ENCODE measurements at places on chromosomes 16 and 17. TPM values are rescaled to one million over a fixed set of nuclear protein-coding genes. Genes with fewer than 3 reads are reported as not detected.

SMPD3 gene
- total RNA-seq: 6.7 TPM

KRTAP3-2 gene
- total RNA-seq: 2.3 TPM

AGRP gene
- not detected for total RNA-seq

WSB1 gene
- total RNA-seq: 222 TPM

TMEM98 gene
- total RNA-seq: 71.0 TPM

JPH3 gene
- 0.69 TPM for total RNA-seq

GDPD1 gene
- total RNA-seq: 2.7 TPM

GRCh38 chr16:55820615-55821014, 12.3 kb downstream of the CES1 start:
- no peak for DNase-seq

DNA sequence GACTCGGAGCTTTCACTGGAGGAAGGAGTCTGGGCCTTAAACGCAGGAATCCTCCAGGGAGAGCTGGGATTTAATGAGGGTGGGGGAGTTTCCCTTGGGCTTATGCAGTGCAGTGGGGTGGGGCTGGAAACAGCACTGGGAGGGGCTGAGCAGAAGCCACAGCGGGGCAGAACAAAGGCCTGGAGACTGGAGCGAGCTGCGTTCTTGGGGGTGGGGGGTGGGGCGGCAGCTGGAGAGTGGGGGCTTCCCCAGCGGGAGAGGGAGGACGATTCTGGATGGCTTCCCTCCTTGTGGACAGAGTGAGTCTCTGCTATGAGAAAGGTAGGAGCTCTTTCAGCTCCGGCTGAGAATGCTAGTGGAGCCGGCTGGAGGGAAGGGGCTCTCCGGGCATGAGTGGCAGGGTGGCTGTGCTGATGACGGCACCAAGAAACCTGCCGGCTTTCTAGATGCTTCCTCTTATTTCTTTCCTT, 406.0 kb downstream of the SEC14L1 start:
- DNase-seq: no peak

DNA sequence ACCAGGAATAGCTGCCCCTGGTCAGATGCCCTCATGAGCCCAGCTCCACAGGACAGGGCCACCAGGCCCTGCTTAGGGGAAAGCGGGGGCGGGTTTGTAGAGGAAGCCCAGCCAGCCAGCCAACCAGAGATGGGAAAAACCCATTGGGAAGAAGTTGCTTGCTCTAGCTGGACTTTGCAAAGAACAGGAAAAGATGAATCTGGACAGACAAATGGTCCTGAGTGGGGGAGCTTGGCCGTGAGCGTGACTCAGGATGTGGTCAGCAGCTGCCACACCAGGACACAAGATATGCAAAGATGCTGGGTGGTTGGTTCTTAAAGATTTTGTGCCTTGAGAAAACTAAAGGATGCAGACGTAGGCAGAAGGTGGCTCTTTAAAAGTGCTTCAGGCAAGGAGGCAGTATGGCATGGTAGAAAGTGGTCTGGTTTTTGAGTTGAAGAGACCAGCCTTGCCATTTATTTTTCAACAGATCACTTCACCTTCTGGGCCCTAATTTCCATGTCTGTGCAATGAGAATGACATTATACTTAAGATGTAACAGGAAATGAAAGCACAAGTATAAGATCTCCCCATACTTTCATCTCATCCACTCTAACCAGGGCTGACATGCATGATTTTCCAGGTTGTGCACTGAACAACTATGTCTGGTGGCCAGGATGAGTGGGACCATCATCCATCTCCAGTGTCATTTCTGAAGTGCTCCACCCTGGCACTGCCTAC, 27.8 kb upstream of the HEATR6 start:
- DNase-seq: no peak

- DNase-seq: peak; percentile 83
These were observed 607 bp downstream of the THUMPD1 start for GRCh38 chr16:20740901-20741521.

GRCh38 chr16:27818246-27818645, 245.3 kb downstream of the GSG1L start:
- no peak for DNase-seq

DNA sequence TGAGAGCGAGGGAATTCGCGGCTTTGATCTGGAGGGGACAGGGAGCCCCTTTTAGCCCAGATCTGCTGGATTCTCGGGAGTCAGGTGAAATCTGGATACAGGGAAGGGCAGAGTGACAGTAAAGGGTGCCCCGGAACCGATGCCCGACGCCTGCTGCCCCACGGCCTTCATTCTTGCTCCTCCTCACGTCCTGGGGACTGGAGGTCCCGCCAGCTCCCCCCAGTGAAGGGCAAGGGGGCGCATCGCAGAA, 596 bp downstream of the OR1F1 start:
- DNase-seq: no peak

DNA sequence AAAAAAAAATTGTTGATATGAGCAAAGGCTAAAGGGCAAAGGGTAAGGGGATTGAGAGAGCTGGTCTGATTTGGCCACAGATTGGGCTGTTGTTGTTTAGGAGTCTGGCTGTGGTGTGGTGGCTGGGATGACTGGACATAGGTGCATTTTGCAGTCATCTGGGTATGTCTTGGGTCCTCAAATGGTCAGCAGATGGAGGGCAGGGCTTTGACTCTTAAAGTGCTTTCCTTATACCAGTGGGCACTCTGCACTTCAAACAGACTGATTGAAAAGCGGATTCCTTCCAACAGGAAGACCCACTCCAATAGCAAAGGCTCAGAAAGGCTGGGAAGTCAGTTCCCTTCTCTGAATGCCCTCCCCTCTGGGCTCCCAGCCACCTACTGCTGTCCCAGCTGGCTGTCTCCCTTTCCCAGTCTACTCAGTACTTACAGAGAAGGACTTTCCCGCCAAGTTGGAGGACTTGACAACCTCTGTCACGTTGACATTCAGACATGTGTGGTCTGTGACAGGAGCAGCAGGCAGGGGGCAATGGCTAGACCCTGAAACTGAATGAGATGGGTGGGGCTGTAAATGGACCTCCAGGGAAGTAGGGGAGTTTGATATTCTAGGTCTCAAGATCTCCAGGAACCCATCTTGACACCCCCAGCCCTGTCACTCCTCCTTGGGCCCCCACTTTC, 19.6 kb upstream of the MFSD6L start:
- no peak for DNase-seq

- DNase-seq: no peak
These were observed 47.8 kb downstream of the ERN1 start for GRCh38 chr17:64081802-64082799.

DNA sequence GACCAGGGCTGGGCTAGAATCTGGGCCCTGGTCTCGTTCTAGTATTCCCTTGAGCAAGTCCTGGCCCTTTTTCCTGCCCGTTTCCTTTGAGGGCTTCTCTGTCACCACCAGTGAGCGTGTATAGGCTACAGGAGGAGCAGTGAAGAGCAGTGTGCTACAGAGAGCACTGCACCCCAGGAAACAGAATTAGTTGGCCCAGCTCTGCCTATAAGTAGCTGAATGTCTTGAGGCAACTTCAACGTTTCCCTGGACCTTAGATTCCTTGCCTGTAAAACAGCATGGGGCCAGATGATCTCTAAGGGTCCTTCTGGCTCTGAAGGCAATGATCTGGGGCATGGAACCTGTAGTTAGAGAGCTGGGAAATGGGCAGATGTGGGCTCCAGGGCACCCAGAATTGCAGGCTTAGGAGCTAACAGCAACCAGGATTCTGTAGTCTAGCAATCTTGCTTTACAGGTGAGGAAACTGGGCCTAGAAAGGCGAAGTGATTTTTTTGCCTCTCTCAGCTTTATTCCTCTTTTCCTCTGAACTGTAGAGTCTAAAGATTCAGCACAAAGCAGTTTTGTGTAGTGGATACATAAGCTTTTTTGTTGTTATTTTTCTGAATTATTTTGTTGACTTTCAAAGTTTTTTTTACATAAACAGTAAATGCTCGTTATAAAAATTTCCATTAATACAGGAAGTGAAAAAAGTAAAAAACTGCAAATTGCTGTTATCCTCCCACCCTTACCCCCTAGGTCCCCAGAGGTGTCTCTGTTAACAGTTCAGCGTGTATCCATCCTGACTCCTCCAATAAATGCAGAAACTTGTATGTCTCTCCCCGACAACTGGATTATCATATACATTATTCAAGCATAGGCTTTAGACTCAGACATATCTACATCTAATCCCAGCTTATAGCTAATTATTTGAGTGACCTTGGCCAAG, 1.7 kb upstream of the MYL4 start:
- no peak for DNase-seq

DNA sequence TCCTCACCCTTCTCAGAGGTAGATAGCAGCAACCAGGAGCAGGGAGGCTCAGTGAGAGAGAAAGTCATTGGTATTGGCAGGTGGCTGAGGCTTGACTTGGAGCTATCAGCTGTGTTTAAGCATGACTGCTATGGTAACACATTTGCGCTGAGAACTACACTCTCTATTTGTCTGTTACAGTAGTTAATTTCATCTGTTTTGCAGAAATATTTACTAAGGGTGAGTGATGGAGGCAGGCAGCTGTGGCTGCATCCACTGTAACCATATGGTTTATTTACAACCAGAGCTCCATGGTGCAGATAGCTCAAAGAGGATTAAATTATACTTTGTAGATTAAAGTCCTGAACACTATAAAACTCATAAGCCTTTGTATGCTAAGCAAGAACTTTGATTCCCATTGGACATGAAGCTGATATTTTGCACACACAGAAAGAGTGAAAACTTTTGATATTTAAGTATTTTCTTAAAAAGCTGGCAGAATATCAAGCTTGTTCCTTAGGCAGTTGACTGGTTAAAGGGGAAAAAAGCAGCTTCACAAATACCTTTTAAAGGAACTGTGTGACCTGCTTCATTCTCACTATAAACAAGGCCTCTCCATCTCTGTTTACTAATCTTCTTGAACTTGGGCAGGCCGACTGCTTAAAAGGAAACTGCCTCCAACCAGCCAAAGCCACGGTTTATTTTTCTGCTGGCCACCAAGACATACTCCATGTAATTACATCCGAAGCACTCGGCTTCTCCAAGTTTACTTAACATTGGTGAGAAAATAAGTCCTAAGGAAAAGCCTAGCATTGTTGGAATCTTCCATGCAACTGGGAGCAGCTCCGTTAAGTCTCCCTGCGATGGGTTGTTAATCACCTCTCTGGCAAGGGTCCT, 299.8 kb upstream of the ZFHX3 start:
- DNase-seq: no peak

- no peak for DNase-seq
These were observed 50.4 kb downstream of the ARHGAP27 start for GRCh38 chr17:45382226-45382625.

GRCh38 chr17:30905742-30906100, 317 bp downstream of the TEFM start:
- no peak for DNase-seq

- peak; percentile 19 for DNase-seq
These were observed 10.7 kb upstream of the USP10 start for GRCh38 chr16:84689111-84689510.

DNA sequence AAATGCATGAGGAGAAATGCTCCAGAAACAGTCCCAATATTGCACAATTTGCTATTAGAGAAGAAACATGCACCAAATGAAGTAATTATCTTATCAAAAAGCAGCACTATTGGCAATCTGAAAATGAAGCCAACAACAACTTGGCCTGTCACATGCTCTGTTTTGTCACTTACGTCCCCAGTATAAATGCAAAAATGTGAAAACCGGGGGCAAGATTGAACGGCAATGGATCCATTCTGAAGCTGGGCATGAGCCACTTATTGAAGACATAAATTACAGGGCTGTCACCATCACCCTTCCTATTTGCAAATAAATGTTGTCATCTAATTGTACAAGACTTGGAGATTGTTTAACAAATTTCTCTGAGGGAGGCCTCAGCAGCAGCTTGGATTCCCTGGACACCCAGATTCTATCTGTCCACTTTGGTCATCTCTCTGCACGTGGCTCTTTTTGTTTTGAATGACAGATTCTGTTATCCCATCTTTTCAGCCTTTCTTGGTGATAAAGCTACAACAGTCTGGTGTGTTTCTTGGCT, 180.2 kb upstream of the CDH5 start:
- DNase-seq: no peak

DNA sequence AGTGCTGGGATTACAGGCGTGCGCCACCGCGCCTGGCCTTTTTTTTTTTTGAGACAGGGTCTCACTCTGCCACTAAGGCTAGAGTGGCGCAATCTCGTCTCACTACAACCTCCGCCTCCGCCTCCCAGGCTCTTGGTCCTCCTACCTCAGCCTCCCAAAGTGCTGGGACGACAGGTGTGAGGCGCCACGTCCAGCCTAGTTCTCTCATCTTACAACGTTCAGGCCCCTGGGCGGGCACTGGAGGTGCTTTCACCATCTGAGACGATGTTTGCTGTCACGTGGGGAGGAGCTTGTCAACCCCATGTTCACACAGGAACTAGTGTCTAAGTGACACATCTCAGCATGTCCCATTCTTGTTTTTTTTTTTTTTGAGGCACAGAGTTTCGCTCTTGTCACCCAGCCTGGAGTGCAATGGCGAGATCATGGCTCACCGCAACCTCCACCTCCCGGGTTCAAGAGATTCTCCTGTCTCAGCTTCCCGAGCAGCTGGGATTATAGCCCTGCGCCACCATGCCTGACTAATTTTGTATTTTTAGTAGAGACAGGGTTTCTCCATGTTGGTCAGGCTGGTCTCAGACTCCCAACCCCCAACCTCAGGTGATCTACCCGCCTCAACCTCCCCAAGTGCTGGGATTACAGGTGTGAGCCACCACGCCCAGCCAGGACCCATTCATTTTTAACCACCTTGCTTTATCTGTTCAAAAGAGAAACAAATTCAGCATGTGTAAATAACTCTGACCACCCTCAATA, 5.2 kb upstream of the FANCA start:
- DNase-seq: no peak

GRCh38 chr17:6729531-6729930, 16.4 kb upstream of the SLC13A5 start:
- DNase-seq: no peak

- DNase-seq: no peak
These were observed 52.5 kb upstream of the CLEC19A start for GRCh38 chr16:19232988-19233387.

DNA sequence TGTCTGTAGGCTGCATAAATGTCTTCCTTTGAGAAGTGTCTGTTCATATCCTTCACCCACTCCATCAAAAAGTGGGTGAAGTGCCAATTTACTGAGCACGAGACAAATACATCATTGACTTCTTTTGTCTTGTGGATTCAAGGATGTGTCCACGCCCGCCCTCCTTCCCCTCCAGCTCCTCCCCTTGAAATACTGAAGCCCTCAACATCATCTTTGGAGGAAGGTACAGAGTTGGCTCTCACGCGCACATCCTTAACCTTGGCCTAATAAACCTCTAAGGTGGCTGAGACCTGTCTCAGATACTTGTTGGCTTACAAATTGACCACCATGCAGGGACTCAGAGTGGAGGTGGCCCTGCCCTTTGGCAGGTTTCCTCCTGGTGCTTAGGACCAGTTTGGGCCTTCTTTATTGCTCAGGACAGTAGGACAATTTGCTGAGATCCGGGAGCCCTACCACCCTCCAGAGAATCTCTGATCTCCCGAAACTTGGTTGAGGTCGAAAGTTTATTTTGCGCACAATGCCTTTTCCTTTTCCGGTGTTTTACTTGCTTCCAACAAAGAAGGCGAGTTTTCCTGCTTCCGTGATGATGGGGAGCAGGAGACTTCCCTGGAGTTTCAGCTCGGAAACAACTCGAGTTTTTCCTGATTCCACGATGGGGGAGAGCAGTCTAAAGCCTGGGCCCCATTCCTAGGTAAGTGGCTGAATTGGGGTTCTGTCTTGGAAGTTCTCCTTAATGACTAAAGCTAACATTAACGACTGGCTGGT, 14.1 kb upstream of the CDK10 start:
- DNase-seq: no peak

- DNase-seq: no peak
These were observed 159.9 kb downstream of the AXIN2 start for GRCh38 chr17:65401561-65401960.

Measured in skin of body (tissue), 3 donors.